Stimulated activated CD4-positive, alpha-beta T cell treated with anti-CD3 and anti-CD28 coated beads, Interleukin-12 subunit alpha, Interleukin-12 subunit beta, amount 100 ng/mL, for 24 hours (primary cell): ENCODE measurements at places on chromosomes 6 and 20.

DNA sequence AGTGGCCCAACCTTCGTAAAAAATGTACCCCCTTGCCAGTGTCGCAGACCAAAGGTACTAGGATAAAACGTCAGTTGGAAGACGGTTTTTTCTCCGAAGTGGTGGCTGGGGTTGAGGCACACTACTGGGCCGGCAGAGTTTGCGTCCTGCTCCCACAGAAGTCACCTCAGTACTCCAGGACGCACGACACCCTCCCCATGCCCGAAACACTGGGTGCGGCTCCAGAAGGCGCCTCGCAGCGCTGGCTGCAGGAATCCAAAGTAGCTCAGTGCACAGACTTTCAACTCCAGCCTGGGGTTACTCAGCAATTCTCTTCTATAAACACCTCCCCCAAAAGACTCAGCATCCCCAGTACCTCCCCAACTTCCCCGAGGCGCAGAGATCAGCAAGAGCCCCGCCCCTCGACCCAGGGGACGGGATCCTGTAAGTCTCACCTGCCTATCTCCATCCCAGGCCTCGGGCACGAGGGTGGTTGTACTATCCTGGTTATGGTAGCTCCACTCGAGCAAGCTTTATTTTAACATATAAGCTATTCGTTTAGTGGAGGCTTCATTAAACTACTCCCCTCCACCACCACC is 88.2 kb downstream of the ZFP64 start:
- DNase-seq, result no peak

GRCh38 chr6:118501765-118502164 is 46.3 kb upstream of the PLN start:
- DNase-seq, result no peak

- no peak for DNase-seq
These were observed 10.6 kb upstream of the IFT52 start for GRCh38 chr20:43579861-43580793.

DNA sequence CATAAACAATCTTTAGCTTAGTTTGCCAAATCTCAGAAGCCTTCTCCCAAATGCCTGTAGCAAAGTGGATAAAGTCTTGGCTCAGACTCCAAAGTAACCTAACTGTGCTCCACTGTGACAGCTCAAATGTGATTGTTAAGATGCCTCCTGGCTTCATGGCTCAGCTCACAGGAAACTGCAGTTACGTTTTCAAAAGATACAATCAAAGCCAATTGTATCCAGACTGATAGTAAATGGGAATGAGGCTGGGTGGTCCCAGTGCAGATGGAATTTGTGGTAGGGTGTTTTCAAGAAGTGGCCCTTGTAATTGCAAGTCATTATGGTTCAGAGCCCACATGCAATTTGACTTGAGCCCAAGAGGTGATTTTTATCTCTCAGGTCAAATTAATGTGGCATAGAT is 151.2 kb upstream of the TAB2 start:
- no peak for DNase-seq

DNA sequence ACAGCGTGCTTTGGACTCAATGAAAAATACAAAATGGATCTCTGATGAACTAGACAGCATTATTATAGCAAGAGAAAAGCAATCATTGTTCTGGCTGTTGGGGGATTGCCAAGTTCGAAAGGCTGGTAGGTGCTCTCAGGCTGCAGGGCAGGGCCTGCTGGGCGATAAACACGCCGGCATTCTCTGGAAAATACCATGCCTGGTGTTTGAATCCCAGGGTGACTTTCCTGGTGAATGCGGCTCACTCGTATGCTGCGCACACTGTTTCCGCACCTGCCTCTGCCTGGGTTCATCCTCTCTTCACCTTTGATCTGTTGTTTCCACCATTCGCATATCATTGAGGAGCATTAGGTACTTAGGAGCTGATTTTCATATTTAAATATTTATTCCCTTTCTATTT is 37.4 kb downstream of the GCNT2 start:
- DNase-seq, result no peak

DNA sequence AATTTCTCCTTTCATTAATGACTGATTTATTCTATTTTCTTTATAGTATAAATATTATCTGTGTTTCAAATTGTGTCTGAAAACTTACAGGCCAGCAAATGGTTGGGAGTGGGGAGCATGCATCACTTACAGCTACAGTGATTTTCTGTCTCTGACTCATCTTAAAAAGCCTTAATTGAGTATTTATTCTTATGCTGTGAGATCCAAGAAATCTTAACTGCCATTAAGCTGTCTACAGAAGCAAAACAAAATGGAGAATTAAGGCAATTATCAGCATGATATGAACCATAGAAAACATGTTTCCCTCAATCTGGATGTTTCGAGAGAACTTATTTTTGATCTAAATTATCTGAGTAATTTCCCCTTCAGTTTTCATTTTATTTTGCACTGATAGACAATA is 831.2 kb downstream of the KIF16B start:
- DNase-seq, result no peak

- DNase-seq, result no peak
These were observed 241.2 kb downstream of the OGFRL1 start for GRCh38 chr6:71529769-71530168.

DNA sequence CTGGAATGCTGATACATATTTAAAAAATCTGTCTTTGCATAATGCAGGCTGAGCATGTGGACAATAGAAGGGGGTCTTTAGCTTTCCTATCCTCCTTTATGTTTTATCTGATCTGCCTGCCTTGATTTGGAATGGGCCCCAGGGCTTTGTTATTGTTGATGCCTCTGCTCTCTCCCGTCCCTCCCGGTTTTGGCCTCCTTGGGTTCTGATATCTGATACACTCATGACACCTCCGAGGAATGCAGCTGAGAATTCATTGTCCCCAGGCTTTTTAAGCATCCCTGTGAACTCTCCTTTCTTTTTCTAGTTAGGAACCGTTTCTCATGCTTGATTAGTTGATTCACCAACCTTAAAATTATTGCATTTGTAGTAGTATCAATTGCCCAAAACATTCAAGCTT is 185.5 kb upstream of the RALGAPA2 start:
- DNase-seq, result no peak

DNA sequence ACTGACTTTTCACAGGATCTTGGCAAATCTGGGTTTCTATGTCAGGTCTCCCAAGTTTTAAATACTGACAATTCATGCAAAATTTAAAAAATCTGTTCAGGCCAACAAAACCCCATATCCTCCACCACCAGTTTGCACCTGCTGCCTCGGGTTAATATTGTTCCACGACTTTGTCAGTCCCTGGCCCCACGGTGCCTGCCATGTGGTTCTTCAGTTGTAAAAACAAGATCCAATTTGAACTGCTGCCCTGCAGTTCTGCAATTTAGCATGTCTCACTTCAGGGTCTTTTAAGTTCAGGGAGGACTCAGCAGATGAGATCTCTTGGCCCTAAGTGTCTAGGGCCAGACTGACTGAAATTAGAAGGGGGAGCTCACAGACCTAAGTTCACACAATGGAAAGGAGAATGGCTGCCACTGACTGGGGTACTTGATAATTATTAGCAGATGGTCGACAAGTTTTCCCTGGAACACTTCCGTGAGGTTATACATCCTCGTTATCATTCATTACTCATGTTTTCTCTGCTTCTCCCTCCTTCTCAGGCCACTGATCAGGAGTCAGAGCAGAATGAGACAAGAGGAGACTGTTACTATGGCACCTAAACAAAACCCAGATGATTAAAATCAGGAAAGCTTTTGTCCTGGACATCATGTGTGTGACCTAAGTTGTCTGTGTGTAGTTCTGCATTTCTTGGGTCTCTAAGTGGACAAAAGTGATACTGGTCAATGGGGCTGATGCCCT is 223.6 kb downstream of the KIF16B start:
- DNase-seq, result no peak

DNA sequence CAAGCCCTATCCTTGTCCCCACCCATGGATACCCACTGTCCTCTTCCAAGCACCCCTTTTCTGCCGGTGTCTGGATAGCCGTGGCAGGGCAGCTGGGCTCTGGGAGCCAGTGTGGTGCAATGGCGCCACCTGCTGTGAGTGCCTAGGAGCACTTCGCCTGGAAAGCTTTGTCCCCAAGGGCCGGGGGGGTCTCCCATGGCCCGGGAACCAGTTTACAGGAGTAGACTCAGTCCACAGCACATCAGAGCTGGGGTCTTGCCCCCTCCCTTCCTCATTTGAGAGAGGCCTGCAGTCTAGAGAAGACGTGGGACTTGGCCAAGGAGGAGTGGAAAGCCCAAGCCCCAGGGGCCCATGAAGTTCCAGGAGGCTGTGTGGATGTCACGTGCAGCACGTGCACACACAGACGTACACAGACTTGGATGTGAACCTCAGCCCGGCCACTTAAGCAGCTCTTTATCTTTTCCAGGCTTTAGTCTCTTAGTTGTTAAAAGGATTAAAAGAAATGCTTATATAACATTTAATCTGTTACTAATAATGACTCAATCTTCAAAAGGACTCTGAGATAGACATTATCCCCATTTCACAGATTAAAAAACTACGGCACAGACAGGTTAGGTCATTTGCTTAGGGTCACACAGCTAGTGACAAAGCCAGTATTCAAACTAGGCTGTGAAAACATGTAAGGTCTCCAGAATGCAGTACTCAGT is 40.9 kb upstream of the CDH22 start:
- DNase-seq, result no peak

DNA sequence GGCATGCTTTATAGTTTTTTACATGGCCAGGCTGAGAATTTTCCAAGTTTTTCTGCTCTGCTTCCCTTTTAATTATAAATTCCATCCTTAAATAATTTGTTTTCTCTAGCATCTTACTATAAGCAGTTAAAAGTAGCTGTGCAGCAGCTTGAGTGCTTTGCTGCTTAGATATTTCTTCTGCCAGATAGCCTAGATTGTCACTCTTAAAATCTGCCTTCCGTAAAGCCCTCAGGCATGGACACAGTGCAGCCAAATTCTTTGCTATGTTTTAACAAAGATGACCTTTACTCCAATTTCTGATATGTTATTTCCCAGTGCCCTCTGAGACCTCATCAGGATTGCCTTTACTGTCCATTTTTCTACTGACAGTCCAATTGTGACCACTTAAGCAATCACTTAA is 92.6 kb upstream of the SGK1 start:
- no peak for DNase-seq

GRCh38 chr6:17928514-17929430 is 58.7 kb downstream of the KIF13A start:
- DNase-seq, result no peak

GRCh38 chr6:10534419-10534762 is 13.2 kb downstream of the GCNT2 start:
- DNase-seq, result no peak

DNA sequence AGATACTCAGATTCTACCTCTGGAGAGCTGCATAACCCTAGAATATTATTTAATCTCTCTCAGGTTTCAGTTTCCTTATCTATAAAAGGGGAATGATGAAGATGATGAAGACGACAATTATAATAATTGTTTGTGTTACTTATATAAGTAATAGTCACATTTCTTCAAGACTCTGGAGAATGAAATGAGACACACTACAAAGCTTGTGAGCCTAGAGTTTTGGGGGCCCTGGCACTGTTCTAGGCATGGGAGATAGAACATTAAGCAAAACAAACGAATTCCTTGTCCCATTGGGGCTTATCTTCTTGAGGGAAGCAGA is 5.4 kb upstream of the ZNF217 start:
- DNase-seq, result no peak

GRCh38 chr20:10217721-10218410 is 764 bp upstream of the SNAP25 start:
- no peak for DNase-seq

DNA sequence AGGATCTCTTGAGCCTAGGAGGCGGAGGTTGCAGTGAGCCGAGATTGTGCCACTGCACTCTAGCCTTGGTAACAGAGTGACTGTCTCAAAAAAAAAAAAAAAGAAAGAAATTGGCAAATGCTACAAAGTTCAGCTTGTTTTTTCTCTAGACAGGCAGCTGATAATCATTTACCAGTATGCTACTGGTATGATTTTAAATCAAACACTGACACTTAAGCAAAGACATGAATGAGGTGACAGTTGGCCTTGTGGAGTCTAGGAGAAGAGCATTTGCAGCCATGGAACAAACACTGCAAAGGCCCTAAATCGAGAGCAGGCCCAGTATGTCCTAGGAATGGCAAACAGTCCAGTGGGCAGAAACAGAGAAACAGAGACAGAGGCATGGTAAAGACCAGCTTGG is 99.7 kb upstream of the CEP85L start:
- DNase-seq, result no peak

GRCh38 chr20:4227085-4227821 is 211.9 kb upstream of the RNF24 start:
- DNase-seq, result no peak

DNA sequence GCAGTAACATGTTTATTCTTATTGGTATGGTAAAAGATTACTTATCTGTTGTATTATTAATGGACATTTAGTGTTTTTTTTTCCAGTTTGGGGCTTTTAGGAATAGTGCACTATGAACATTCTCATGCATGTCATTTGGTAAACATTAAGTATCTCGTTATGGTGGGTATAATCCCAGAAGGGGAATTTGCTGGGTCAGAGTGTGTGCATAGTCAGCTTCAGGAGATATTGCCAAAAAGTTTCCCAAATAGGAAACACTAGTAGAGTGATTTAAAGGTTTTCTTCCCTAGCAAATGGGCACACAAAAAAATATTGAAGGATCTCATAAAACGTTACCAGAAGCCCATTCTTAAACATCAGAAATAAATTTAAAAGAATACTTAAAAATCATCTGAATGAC is 25.2 kb upstream of the NHSL1 start:
- DNase-seq, result no peak

- no peak for DNase-seq
These were observed 47.2 kb downstream of the KIF13A start for GRCh38 chr6:17940151-17940792.

DNA sequence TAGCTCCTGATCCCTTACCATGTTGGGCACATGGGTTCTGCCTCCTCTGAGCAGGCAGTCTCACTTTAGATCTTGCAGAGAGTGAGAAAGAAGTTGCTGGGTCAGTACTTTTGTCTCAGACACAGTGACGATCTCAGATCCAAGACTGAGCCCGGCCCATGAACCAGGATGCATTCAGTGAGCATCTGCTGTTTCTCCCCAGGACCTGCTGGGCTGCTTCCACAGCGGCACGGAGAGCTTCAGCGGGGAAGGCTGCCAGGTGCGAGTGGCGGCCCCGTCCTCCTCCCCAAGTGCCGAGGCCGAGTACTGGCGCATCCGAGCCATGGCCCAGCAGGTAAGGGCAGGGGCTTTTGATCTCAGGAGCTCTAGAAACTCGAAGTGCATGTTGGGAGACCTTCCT is 53.9 kb upstream of the SMIM28 start:
- DNase-seq, result no peak

DNA sequence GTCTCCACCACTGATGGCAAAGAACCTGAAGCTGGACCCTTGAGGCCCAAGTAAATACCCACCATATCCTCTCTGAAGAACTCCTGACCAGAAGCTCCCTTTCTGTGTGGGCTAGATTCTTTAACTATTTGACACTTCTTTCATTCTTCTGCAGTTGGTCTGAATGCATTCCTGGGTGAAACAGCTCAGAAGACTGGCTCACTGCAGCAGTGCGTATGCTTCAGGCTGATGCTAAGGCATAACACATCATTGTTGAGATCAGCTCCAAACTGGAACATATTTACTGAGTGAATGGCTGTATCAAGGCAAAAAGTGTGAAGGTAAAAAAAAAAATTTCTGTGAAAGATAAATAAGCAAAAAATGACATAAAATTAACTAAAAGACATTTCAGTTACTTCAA is 19.7 kb downstream of the ZSCAN23 start:
- DNase-seq, result no peak

GRCh38 chr20:8187740-8188139 is 55.7 kb downstream of the PLCB1 start:
- DNase-seq, result no peak

GRCh38 chr20:25360631-25361286 is 29.9 kb downstream of the ABHD12 start:
- no peak for DNase-seq
